ENCODE measurements at places on chromosomes 1 and 21.

GRCh38 chr1:98963064-98963758, 41.5 kb downstream of the PLPPR5 start:
- DNase-seq = no peak

DNA sequence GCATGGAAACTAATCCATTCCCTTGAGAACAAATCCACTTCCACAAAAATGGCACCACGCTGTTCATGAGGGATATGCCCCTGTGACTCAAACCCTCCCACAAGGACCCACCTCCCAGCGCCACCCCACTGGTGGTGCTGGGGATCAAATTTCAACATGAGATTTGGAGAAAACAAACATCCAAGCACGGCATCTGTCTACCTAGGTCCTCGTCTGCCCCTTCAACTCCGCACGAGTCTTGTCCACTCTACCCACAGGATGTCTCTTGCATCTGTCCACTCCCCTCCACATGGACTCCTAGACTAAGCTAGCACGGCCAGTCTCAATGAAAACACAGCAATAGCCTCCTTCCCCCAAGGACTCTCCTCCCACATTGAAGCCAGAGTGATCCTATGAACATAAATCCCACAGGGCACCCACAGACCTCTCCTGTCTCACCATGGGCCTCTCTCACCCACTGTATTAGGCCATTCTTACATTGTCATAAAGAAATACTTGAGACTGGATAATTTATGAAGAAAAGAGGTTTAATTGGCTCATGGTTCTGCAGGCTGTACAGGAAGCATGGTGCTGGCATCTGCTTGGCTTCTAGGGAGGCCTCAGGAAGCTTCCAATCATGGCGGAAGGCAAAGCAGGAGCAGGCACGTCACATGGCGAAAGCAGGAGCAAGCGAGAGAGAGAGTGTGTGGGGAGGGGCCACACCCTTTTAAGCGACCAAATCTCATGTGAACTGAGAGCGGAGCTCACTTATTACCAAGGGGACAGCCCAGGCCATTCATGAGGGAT, 101.4 kb downstream of the TOMM20 start:
- no peak for DNase-seq

GRCh38 chr21:25428537-25428936, 178.7 kb downstream of the MRPL39 start:
- no peak for DNase-seq

- no peak for DNase-seq
Observed at GRCh38 chr1:198641501-198641900, 2.7 kb downstream of the PTPRC start.

DNA sequence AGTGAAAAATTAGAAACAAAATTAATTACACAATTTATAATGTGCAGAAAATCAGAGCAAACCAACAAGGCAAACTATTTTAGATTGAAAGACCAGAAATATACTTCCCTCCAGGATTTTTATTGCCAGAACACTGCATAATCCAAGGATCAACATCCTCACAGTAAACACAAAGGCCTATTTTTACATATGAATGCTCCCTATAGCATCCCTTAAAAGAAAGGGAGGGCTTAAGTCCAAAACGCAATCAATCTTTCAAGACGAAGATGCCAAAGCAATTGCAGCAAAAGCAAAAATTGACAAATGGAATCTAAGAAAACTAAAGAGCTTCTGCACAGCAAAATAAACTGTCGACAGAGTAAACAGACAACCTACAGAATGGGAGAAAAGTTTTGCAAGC, 18.6 kb upstream of the CHIA start:
- no peak for DNase-seq

- DNase-seq = no peak
Observed at GRCh38 chr1:74246315-74246714, 11.1 kb downstream of the TNNI3K start.

DNA sequence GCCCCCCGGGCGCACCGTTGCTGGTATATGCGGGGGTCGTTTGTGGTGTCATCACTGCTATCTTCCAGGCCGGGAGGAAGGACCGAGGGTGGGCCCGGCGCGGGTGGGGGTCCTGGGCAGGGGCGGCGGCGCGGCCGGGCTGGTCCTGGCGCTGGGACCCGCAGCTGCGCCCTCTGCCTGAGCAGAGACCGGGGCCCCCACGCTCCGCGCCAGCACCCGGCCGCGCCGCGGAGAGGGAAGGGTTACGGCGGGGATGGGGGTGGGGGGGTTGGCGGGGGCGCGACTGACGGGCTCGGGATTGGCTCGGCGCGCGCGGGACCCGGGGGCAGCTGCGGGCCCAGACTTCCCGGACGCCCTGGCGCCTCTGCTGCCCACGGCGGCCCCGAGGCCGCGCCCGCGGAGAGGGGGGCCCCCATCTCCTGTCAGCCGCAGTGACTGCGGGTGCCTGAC, 13.8 kb upstream of the SAMD11 start:
- peak; percentile 2 for DNase-seq

- DNase-seq = no peak
Observed at GRCh38 chr1:13535227-13535626, 21.4 kb upstream of the LRRC38 start.

DNA sequence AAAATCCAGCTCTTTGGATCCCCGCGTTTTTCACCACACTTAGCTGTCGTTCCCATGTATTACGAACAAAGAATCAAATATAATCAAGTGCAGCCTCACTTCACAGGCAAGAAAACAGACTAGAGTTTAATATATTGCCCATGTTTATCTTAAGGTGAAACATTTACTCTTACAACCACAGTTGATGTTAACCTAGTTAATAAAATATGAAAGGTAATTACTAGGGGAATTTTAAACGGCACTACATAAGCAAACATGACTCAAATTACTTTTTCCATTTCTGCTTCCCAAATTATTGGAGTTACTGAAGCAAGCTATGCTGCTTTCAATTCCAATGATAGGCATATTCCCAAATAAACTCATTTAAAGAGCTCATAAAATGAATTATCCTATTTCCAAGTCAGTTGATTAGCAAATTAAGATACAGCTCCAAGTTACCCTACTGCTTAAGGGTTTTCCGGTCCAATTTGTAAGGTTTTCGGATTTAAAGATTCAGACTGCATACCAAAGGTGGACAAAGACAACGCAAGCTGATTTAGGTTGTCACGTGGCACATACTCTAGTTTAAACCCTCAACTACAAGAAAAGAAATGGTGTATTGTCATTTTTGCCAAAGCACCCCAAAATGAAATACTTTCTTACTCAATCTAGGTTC, 5.9 kb downstream of the COX20 start:
- no peak for DNase-seq

GRCh38 chr21:34080710-34081109, 7.3 kb downstream of the MRPS6 start:
- DNase-seq = no peak

DNA sequence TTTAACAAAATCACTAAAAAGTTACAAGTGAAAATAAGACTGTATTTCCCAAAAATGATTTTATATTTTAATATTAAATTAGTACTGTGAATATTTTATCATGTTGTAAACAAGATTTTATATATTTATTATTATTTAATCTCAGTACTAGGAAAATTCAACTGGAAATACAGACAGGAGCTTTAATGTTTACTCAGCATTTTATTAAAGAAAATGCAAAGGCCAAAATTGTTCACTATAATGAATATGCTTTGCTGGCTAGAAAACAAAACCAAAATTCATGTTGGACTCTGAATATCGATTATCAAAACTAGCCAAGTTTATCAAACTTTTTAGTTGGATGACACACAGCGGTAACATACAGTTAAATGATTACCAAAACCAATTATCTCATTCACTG, 782.3 kb downstream of the AMY1C start:
- no peak for DNase-seq

- DNase-seq = no peak
Observed at GRCh38 chr1:93692983-93693591, 11.4 kb upstream of the BCAR3 start.

- no peak for DNase-seq
Observed at GRCh38 chr1:39238476-39238875, 34.0 kb downstream of the MACF1 start.

DNA sequence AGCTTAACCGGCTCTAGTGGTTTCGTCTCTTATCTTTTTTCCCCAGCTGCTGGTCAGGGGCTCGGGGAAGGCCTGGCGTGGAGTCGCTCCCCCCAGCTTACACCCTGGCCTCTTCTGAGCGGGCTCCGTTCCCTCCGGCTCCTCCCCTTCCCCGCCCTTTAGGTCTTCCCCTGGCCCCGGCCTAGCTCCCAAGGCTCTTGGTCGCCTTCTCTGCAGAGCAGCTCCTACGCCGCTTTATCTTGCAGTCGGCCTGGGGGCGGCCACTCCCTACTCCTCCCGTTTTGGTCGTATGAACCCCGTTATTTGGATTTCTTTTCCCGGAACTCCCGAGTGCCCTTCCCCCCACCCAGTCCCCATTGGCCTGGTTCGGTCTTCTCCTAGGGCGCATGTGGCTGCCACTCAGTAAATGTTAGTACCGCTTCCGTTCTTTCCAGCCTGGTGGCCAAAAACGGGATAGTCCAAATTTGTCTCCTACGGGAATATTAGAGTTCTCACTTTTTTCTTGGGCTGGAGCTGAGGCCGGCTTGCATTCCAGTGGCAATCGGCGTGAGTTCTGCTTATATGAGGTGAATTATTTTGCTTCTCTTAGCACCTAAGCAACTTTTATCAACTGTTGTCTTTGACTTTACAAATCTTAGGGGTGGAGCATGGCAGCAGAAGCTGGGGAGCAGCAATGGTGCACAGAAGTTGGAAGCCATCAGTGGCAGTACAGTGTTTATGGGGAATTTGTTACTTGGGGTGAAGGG, 467 bp downstream of the THRAP3 start:
- peak; percentile 77 for DNase-seq

GRCh38 chr21:40481764-40482163, 365.2 kb downstream of the DSCAM start:
- no peak for DNase-seq

DNA sequence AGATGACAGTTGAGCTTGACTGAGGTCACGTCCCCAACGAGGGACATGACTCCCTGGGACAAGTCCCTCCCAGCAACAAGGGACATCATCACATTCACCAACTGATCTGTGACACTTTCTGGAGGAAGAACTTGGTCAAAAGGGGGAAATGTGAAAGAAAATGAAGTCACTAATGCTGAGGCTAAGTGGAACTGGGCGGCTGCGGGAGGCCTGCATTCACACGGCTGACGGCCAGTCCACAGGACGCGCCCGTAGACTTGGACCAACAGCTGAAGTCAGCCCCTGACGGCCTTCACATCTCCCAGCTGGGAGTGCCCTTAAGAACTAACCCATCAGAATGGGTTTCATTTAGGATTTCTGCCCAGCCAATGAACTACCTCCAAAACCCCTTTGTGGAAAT, 26.6 kb downstream of the POFUT2 start:
- no peak for DNase-seq

DNA sequence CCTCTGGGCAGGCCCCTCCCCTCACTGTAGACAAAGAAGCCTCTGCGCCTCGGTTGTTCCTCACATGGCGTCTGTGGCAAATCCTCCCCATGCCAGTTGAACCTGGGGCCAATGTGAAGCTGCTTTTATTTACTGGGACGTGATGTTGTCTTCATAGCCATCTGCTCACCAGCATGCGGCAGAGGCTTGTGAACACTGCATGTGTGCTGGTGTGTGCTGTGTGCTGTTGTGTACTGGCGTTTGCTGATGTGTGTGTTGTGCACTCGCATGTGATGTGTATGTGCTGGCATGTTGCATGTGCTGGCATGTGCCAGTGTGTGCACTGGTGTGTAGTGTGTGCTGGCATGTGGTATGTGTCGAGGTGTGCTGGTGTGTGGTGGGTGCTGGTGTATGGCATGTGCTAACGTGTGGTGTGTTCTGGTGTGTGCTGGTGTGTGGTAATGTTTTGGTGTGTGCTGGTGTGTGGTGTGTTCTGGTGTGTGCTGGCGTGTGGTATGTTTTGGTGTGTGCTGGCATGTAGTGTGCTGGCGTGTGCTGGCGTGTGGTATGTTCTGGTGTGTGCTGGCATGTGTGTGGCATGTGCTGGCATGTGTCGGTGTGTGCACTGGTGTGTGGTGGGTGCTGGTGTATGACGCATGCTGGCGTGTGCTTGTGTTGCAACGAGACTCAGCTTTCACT, 37.2 kb upstream of the TRAPPC10 start:
- no peak for DNase-seq

DNA sequence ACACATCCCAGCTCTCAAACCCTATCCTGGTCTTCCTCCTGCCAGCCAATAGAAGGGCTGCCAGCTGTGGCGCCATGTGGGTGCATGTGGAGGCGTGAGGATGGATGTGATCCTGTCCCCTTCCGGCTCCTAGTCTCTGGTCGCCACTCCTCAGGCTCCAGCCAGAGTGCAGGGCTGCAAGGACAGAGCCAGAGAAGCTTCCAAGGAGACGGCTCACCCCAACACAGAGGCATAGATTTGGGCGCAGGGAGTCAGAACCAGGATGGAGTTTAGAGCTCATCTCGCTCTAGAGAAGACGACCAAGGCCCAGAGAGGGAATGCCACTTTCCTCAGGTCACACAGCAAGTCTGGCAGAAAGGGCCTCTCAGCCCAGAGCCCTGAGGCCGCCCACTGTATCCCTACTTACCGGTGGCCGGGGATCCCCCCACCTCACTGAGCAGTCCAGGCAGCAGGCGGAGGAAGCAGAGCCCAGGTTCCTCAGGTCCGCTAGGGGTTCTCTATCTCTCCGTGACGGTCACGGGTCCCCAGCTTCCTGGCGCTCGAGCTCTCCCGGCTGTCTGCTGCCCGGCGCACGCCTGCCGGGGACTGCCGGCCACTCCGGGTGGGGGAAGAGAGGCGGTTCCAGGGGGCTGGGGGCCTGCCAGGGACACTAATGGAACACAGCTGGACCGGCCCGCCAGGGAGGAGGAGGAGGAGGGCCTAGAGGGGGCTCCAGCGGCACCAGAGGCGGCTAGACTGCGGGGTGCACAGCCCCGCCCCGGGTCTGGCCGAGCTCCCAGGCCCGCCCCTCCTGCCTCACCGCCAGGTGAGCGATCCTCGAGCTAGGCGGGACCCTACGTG, at the start of gene COL16A1:
TSS of gene COL16A1 (minus strand) at position 587 of the 840 bp plus-strand sequence. CDS start 1,824 bp downstream, outside the sequence.
- DNase-seq = peak; percentile 35

DNA sequence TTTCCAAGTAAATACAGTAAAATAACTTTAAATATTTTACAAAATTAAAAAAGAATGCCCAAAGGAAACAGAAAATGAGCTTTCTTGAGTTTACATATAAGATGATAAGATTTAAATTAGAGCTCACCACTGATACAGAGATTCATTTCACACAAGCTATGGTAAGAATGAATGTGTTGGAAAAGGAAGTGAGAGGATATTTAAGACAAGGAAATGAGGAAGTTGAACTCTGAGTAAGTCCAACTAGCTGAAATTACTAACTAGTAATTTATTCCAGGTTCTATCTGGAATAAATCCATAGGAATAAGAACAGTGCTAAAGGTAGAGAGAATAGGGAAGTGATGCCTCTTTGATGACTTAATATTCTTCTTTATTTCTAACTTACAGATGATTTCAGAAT, 42.4 kb downstream of the FNBP1L start:
- DNase-seq = no peak

GRCh38 chr1:16628361-16629111, 15.2 kb upstream of the NBPF1 start:
- DNase-seq = no peak

DNA sequence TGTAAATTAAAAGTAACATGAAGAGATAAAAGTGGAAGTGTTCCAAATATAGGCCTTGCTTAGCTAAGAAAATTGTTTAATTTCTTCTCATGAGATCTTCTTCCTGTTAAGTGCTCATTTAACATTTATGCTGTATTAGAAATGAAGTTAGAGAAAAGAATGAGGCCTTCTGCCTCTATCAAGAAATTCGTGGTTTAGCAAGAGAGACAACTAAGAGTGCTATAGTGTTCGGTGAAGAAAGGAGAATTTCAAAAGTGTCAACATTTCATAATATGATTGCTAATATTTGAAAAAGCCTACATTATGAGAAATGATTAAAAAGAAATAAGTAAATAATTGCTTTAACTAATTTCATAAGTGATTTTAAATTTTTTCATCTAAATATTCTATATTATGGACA, 18.8 kb upstream of the MNDA start:
- no peak for DNase-seq

- no peak for DNase-seq
Observed at GRCh38 chr1:82759035-82759434, 958.3 kb downstream of the ADGRL2 start.
